Activated naive CD8-positive, alpha-beta T cell treated with anti-CD3 and anti-CD28 coated beads, Interleukin-2, amount 50 U/mL, for 24 hours (primary cell): ENCODE measurements at places on chromosomes 12 and 14.

DNA sequence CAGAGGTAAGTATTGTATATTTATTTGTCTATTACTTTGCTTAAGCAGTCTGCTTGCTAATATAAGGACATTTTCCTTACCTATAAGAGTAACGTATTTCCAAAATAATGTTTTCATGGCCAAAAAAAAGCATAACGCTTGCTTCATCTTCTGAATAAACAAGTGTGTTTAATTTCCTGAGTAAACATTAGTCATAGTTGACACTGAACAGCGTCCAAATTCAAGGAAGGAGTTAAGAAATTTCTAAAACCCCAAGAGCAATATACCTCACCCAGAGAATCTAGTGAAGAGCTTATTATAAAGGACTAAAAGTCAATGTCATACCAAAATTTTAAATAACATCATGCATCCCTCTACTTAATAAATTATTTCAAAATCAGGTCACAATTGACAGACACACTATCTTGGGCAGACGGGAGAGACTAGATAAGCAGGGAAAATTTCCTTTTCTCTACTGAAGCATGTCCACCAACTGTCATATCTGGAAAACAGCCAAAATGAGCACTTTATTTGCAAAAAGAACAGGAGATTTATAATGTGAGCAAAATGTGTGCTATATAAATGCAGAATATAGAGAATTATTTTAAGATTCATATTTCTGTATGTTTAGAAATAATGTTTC is 25.1 kb downstream of the ANKS1B start:
- no peak for DNase-seq

GRCh38 chr14:43198465-43198864 is 1308.6 kb downstream of the FSCB start:
- DNase-seq: no peak

DNA sequence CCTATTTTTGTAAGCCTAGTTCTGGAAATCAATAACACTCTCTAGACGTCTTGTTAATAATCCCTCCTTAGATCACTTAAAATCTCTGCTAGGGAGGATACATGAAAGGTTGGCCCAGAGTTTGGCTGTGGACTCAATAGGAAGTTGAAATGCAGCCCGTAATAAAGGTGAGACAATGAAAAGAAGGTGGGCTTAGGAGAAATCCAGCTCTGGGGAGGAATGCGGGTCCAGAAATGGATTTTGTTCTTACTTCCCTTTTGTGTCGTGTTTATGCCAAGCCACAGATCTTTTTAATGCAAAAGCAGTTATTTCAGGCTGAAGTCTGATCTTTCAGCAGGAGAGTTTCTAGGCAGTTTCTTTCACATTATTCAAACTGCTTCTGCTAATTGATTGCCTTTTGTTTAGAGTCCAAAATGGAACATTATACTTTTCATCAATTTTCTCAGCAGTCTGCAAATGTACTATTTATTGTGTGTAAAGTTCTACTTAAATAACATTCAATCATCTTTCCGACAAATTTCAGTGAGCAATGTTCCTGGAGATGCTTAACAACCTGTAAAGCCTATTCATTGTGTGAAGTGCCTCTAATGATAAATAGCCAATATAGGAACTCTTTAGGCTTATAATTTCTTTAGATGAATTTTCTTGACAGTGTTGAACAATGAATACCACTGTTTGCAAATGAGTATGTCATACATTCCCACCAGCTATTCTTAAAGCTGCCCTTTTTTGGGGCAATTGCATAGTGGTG is 252.9 kb upstream of the KRR1 start:
- no peak for DNase-seq

GRCh38 chr12:119151445-119152026 is 27.2 kb upstream of the HSPB8 start:
- DNase-seq: no peak

GRCh38 chr12:57048423-57049118 is 1.4 kb downstream of the MYO1A start:
- no peak for DNase-seq

DNA sequence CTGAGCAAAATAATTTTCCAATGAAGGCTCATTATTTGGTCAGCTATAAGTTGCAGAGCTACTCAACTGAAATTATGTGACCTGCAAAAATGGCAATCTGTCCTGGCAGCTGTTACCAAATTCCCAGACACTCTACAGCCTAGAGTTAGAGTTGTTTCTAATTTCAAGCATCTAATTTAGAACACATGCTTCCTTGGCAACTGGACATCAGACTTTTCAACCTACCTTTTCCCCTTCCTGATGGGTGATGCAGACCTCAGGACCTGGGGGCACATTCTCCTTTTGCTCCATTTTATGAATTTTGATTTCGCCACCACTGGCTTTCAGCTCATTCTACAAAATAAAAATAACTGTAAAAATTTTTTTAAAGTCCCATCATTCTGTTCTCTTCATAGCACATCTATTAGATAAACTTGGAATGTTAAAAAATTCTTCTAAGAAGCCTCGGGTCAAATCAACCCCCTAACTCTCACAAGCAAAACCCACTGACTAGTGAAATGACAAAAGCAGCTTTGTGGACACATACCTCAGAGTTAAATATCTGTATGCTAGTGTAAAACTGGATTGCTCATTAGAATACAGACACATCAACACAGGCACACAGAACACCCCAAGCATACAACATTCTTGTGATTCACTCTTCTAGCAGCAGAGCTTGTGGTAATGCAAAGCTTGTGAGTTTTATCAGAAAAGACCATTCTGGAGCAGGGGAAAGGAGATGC is 33.5 kb upstream of the CERS5 start:
- no peak for DNase-seq

- DNase-seq: no peak
Observed at GRCh38 chr14:85531141-85531586, 1.2 kb downstream of the FLRT2 start.

DNA sequence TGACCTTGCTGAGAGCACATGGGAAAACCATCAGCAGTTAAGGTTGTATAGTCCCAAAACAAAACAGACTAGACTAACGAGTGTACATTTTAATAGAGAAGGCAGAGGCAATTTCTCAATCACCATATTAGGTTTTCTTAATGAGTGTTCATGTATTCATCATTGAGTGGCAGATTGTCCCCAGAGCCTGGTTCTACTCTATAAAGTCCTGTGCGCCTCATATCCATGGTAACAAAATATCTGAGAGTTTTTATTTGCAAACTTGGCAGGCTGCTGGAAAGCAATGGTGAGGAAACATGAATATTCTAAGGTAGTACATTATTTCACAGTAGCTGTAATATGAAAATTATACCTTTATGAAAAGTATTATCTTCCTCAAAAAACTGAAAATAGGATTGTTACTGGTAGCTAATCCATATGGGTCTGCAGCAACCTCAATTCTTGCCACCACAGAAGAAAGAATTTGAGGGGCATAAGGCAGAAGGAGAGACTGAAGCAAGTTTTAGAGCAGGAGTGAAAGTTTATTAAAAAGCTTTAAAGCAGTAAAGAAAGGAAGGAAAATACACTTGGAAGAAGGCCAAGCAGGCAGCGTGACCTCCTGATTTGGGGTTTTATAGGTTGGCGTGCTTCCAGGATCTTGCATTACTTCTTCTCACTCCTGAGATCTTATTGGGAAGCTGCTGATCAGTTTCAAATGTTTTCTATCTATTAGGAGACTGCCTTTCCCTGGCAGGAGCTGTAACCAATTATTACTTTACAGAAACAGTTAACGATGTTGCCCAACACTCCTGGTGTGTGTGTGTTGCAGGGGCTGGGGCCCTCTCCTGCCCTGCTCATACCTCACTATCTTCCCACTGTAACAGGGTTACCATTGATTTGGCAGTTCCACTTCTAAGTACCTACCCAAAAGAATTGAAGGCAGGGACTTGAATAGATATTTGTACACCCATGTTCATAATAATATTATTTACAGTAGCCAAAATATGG is 154.0 kb upstream of the NUDT4 start:
- DNase-seq: no peak

DNA sequence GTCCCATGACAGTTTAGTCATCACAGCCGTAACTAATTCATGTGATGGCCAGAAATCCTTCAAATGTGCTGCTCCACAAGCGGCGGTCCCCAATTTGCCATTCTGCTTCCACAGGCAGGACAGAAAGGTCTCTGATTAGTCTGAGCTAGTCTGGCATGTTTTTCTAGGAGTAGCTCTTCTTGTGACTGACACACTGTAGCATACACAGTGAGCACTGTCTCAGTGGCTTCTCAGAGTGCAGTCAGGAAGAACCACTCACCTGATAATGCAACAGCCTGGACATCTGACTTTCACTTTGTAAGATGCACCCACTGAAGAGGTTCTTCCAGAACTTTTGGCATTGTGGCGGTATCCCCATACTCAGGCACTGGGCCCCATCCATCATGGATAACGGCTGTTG is 1266.2 kb downstream of the TMEM121 start:
- DNase-seq: no peak

- no peak for DNase-seq
Observed at GRCh38 chr12:57898308-57898970, 42.9 kb upstream of the ATP23 start.

- no peak for DNase-seq
Observed at GRCh38 chr12:56392331-56392730, 29.7 kb upstream of the APOF start.

GRCh38 chr12:777550-778047 is 25.2 kb downstream of the WNK1 start:
- DNase-seq: no peak

DNA sequence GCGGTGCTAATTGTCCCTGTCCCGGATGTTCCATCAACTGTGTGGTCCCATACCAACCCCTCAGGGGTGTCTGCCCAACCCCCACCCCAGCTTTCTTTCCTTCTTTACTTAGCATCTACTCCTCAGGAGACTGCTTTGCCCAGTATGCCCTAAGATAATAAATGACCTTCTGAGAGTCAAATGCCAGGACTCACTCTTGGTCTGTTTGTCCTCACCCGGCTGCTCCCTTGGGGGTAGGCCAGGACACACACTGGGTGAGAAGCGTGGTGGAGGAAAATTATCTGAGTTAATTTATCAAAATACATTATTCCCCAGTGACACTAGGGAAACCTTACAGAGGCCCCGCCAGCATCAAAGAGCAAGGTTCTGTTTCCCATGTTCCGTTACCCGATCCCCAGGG is 457.0 kb downstream of the RGS6 start:
- no peak for DNase-seq

- DNase-seq: peak; percentile 64
Observed at GRCh38 chr12:111298582-111299436, 70.1 kb downstream of the PHETA1 start.

DNA sequence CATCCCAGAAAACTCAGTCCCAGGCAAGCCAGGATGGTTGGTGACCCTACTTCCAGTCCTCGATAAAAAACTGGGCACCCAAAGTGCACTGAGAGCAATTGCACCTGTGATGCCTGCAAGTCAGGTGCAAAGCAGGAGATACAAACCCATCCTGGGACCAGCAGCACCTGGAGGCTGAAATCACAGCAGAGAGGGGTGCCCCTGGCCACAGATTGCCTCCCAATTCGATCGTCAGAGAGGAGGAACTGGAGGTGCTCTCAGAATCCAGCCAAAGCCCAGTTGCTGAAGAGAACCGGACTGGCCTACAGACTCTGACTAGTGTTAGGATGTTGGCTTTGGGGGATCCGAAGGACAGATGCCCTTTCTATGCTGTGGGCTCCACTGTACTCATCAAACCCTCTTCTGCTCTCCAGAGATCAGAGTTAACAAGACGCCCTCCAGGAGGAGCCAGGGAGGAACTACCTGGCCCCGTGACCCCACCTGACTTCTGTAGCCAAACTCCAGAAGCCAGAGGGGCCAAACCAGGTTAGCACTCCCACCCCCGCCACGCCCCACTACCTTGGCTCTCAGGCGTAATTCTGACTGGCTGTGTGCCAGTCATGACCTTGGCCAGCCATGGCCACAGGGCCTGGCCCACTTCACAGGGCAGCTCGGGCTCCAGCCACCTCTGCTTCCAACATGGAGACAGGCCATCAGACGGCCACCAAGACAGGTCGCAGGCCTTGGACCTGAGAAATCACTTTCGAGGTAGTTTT is 284.5 kb upstream of the RTL1 start:
- DNase-seq: no peak

DNA sequence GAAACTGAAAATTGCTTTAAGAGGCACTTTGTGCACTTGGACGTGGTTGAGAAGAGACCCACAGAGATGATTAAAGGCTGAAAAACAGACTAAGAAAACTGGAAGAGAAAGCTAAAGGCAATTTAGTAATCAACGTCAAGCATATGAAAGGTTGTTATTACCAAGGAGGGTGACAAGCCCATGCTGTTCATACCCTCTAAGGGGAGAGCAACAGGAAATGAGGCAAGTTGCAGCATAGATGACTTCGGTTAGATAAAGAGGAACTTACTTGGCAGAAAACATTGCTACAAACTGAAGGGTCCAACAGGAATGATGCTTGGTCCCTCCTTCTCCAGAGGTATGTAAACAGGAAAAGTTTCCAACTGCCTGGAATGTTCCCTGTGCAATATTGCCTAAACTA is 107.8 kb downstream of the DUSP6 start:
- no peak for DNase-seq

- no peak for DNase-seq
Observed at GRCh38 chr14:57845802-57846531, 19.9 kb downstream of the SLC35F4 start.

GRCh38 chr12:113247123-113248050 is 26.1 kb downstream of the TPCN1 start:
- no peak for DNase-seq

GRCh38 chr14:25463480-25463879 is 413.5 kb upstream of the STXBP6 start:
- no peak for DNase-seq

DNA sequence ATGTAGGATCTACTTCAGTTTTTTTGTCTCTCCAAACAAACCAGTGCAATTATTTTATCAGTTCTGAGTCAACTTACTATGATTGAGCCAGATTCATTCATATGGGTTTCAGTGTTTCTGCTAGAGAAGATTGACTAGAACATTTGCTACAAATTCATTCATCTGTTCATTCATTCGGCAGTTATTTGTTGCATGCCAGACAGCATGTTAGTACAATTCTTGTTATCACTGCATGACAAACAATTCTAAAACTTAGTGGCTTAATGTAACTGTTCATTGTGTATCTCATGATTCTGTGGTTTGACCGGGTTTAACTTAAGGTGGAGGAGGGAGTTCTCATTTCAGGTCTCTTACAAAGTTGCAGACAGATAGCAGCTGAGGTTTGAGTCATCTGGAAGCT is 52.3 kb downstream of the POLR3B start:
- no peak for DNase-seq

DNA sequence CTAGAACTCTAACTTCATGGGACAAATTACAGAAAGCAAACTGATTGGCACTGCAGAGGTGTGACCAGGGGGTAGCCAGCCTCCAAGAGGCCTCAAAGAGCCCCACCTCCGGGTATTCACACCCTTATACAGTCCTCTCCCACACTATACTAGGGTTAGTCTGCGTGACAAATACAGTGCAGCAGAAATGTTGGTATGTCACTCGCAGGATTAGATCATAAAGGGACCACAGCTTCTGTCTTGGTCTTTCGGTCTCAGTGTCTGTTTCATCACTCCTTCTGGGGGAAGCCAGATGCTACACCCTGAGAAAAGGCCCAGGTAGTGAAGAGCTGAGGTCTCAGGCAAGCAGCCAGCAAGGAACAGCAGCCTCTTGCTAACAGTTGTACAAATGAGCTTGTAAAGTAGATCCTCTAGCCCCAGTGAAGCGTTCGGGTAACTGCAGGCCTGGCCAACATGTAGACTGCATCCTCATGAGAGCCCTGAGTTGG is 68.9 kb upstream of the SAV1 start:
- DNase-seq: peak; percentile 39
